ENCODE measurements at places on chromosomes 4 and X.

- no peak for DNase-seq
Observed at GRCh38 chrX:6468706-6469105, 66.2 kb downstream of the VCX3A start.

DNA sequence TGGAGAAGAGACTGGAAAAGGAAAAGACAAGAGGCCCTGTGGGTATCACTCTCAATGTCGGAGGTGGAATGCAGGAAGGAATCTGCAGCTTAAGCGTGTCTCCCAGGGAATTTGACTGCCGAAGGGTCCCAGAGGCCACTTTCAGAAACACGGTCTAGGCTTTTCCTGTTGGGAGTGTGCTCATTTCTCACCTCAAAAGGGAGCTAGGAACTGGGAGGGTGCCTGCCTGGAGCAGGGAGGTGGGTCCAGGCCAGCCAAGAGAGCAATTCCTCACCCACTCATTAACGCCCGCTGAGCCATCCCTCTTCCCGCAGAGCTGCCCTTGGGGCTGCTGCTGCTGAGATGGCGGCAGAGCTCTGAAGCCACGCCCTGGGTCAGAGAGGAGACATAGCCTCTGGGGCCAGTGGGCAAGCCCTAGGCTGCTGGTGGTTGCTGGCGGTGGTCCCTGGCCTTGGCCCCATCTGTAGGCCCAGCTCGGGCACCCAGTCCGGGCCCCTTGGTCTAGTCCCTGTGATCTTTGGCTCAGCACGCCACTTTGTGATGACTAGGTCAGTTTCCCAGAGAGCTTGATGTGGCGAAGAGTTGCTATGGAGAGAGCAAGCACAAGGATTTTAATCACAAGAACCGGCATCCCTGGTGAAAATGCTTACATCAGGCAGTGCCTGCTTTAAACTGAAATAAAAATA, 4.1 kb downstream of the ZNF185 start:
- DNase-seq = no peak

GRCh38 chr4:139806929-139807328, 141.3 kb downstream of the MGST2 start:
- DNase-seq = no peak

DNA sequence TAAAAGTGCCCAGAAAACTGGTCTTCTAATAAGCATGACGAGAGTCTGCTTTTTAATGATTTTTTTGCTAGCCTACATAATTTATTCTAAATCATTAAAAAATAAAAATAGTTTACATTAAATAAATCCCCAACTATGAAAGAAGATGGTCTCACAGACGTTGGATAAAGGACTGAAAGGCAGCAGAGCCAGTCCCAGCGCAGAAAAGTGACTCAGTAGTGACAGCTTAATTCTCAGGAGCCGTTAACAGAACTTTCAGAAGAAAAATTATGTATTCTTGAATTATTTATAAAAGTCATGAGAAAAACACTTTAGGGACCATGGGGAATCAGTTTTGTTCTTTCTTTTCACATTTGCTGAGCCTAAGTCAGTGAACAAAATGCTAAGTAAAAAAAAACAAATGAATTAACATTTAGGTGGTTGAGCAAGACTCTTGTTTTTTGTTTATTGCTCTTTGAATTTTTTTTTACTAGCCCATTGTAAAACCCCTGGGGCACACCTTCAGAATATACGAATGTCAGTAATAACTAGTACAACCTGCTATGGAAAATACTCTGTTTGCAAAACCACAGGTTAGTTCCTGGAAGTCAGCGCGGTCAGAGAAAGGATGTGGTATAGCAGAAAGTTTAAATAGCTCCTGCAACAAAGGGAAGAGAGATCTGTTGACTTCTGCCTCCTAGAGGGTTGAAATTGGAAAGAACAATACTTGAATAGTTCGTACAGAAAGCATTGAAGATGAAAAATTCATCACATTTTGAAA, 50.4 kb upstream of the CCDC160 start:
- peak; percentile 62 for DNase-seq

- no peak for DNase-seq
Observed at GRCh38 chr4:130808492-130808891, 1712.5 kb downstream of the C4orf33 start.

DNA sequence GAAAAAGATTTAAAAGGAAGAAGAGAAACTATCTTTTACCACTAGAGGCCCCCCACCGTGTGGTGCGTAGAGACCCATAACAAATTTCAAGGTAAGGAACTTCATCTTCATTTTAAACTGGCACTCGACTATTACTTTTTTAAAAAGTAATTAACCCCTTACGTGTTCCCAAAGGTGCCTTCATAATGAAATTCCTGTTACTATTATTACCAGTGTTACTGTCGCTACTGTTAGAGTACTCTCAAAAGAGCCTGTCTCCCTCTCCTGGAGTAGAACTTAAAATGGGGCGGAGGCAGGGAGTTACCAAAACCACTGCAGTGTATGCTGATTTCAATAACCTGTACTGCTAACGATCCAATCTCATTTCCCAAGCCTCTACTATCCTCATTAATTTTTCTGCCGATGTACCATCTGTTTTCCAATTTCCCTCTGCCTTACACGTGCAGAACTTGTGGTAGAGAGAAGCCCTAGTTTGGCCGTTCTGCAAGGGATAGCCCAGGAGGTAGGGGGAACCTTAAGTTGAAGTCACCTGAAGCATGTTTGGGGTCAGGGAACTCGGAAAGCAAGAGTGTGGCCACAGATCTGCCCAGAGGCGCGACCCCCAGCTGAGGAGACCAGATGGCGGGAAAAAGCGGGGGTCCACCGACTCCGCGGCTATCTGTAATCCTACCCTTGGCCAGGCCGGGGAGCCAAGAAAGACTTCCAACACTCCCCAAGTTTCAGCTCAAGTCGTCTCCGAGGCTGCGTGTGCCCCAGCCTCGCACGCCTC, 720 bp upstream of the STK26 start:
- peak; percentile 20 for DNase-seq

DNA sequence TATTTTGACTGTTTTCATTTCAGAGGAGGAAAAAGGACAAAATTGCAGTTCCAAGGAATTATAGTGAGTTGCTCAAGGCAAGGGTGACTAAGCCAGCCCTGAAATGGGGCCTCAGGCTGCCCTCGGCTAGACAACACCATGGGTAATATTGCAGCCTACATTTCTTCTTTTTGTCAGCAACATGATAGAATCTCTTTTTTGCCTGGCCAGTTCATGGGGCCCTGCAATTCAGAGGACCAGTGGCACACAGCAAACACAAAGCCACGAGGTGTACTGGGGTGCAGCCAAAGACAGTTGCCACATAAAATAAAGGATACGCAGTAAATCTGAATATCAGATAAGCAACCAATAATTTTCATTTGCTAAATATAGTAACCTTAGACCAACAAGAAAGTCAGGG, 41.8 kb downstream of the RBM47 start:
- no peak for DNase-seq

GRCh38 chr4:111283066-111283677, 660.3 kb upstream of the PITX2 start:
- DNase-seq = peak; percentile 18

All from CD4-positive, alpha-beta T cell treated with Interleukin-15 for 4 hours (primary cell).